Fibroblast of skin of scalp (primary cell): ENCODE measurements at places on chromosomes 1 and 21.

- DNase-seq, result no peak
Measured at GRCh38 chr1:75126611-75127101, 7.5 kb upstream of the LHX8 start.

DNA sequence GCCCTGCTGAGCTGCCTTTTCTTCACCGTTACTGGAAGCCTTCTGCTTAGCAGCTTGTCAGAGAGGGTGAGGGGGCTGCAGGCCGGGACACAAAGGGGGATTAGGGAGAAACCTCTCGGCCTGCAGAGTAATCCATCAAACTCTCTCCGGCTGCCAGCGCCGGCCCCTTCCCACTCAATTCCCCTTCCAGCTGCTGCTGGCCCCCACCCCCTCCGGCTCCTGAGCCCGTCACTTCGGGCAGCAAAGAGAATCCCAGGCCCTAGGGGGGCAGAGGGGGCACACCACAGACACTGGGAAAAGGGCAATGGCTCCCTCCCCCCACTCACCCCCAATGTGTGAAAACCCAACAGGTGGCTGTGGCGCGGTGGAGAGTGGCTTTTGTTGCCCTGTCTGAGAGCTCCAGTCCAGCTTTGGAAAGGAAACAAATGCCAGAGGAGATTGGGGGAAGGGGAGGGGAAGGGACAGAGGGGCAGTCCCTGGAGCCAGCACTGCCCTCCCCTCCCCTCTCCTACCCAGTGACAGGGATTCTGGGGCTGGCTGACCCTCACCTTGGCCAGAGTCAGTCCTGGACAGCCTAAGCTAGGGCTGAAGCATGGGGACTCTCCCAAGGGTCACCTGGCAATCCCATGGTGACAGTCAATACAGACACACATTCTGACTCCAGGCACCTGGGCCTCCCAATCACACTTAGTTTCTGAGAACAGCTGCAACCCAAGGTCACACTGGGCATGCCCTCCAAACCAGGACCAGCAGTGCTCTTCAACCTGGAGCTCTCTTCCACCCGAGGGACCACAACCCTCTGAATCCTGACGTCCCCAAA is 9.5 kb downstream of the SLC45A3 start:
- no peak for DNase-seq

DNA sequence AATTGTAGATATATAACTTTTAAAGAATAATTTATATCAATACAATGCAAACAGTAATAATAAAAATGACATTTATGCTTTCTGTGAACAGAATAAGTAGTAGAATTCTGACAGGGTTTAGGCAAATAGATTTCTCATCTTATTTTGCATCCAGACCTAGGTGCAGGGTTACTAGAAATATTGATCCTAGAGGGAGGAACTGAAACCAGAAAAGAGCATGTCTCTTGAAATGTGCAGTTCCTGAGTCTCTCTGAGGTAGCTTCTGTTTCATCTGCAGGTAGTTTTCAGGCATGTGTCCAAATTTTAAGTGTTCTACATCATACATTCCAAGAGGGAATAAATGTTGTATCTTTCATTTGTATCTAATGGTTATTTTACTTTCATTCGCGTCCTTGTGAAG is 631.9 kb upstream of the ADGRL4 start:
- DNase-seq, result no peak

DNA sequence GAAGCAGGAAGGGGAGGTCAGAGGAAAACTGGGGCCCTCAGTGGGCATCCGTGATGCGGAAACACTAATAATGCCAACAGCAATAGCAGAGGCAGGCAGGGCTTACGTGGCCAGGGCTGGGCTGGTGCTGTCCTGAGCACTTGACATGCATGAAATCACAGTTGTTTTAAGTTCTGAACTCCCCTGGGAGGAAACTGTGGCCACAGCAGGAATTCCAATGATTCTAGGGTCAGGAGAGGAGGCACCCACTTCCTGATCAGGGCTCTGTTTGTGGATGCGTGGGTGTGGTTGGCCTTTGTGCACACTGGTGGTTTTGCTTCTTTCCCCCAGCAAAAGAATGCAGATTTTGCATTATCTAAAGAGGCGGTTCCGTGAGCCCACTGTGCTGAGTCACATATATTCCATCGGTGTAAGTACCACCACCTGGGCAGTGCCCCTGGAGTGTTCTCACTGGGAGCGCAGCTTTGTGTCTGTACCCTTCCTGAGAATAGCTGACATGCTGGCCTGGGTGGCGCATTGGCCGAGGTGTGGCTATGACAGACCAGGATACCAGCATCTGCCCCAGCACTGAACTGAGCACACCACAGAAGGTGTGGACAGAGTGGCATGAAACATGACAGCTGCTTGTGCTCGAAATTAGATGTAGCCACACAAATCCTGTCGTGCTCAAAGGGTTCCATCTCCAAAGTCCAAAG is 71.0 kb downstream of the PDE9A start:
- peak; percentile 84 for DNase-seq
